ENCODE measurements at places on chromosomes 3 and 15. TPM values are rescaled to one million over a fixed set of nuclear protein-coding genes. Genes with fewer than 3 reads are reported as not detected.

The ONECUT1 gene
- not detected for total RNA-seq

The ULK3 gene
- 32.9 TPM for total RNA-seq

The GJD2 gene
- total RNA-seq, result 0.31 TPM

The GOLGA8Q gene
- total RNA-seq, result not detected

The STAB1 gene
- total RNA-seq, result 41.0 TPM

The OR5K2 gene
- not detected for total RNA-seq

The GAP43 gene
- total RNA-seq, result 4.7 TPM

GRCh38 chr3:39099242-39099641, 8.2 kb downstream of the GORASP1 start:
- H3K4me3 ChIP-seq, result no peak overlapping the region
- H3K27me3 ChIP-seq, result no peaks in the 10 kb centered on the region
- H3K36me3 ChIP-seq, result peaks cover 67% of the 10 kb centered on the region
- peaks cover 7% of the 10 kb centered on the region for H3K4me1 ChIP-seq
- H3K27ac ChIP-seq, result no peak overlapping the region
- DNase-seq, result no peak

GRCh38 chr15:68259883-68260282, 17.7 kb upstream of the FEM1B start:
- DNase-seq, result no peak
- no peak overlapping the region for H3K27ac ChIP-seq
- H3K4me1 ChIP-seq, result peaks cover 14% of the 10 kb centered on the region
- no peak overlapping the region for H3K4me3 ChIP-seq

DNA sequence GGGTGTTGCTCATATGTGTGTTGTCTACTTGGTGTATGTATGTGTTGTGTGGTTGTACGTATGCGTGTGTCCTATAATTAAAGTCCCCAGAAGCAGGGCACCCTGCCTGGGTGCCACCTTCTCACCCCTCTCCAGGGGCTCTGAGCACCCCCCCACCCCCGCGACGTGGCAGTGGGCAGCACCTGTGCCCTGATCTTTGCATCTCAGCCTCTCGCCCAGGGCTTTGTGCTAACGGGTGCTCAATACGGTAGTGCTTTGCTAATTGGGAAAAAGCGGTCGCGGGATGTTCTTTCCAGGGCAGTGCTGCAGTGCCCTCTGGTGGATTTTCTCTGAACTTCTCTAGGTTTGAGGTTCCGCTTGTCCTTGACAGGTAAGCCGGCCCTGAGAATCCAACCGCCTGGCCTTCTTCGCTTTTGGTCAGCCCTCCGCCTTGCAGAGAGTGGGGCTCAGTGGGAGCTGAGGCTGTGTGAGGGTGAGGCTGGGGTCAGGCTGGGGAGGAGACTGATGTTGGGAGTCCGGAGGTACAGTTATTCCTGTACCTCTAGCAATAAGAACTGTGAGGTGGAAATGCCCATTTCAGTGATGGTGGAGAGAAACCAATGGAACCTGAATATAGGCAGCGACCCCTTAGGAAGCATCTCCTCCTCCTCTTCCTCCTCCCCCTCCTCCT, 17.6 kb upstream of the EPHB3 start:
- peak; percentile 71 for DNase-seq
- no peaks in the 10 kb centered on the region for H3K4me1 ChIP-seq
- no peaks in the 10 kb centered on the region for H3K36me3 ChIP-seq
- H3K27ac ChIP-seq, result no peak overlapping the region

DNA sequence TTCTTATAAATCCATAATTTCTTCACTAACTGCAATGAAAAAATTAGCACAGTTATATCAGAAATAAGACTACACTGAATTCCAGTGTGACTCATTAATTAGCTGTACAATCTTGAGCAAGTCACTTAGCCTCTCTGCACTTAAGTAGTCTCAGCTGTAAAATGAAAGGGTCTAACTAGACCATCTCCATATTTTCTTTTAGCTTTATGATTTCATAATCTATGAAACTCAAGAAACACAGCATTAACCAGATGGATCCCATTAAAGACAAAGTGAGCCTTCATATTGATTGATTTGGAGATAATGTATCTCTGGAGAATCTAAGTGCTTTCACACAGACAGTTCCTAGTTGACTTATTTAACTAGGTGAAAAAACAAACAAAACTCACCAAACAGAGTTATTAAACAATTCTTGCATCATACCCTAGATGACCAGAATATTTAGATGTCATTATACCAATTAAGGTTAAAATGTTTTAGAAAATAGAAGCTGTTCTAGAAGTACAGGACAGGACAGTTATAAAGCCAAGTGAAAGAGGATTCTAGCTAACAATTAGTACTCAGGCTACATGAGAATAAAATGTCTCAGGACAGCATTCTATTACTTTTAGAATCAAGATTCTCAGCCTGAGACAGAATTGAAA, 11.2 kb downstream of the CSNK1G1 start:
- no peak overlapping the region for H3K27ac ChIP-seq
- H3K36me3 ChIP-seq, result peaks cover 21% of the 10 kb centered on the region
- H3K4me3 ChIP-seq, result no peak overlapping the region
- no peaks in the 10 kb centered on the region for H3K27me3 ChIP-seq

GRCh38 chr15:91552555-91552954, 301.0 kb upstream of the SLCO3A1 start:
- H3K4me1 ChIP-seq, result no peaks in the 10 kb centered on the region
- H3K27me3 ChIP-seq, result no peaks in the 10 kb centered on the region
- H3K36me3 ChIP-seq, result no peaks in the 10 kb centered on the region
- H3K4me3 ChIP-seq, result no peak overlapping the region
- no peak for DNase-seq
- no peak overlapping the region for H3K27ac ChIP-seq

GRCh38 chr15:98002866-98003265, 42.4 kb downstream of the ARRDC4 start:
- no peaks in the 10 kb centered on the region for H3K27me3 ChIP-seq
- H3K4me3 ChIP-seq, result no peak overlapping the region
- no peak for DNase-seq
- no peak overlapping the region for H3K27ac ChIP-seq
- no peaks in the 10 kb centered on the region for H3K4me1 ChIP-seq

DNA sequence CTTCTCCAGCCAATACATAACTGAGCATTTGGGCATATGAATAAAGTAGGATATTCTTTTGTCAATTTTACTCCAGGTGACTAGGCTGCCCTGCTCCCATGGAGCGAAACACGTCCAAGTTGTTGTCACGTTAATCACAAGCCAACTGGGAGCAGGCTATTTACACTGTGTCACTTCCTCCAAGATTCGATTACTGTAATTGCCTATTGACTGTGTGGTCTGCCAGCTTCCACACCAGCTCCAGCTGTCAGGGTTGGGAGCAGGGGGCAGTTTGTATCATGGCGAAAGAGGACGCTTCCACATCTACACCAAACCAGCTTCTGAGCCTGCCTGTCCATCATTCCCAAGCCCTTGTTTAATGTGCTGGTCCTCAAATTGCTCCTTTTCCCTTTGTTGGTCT, 89.2 kb upstream of the RORA start:
- DNase-seq, result no peak
- H3K27me3 ChIP-seq, result no peaks in the 10 kb centered on the region
- H3K27ac ChIP-seq, result no peak overlapping the region
- H3K4me1 ChIP-seq, result no peaks in the 10 kb centered on the region
- no peaks in the 10 kb centered on the region for H3K36me3 ChIP-seq

DNA sequence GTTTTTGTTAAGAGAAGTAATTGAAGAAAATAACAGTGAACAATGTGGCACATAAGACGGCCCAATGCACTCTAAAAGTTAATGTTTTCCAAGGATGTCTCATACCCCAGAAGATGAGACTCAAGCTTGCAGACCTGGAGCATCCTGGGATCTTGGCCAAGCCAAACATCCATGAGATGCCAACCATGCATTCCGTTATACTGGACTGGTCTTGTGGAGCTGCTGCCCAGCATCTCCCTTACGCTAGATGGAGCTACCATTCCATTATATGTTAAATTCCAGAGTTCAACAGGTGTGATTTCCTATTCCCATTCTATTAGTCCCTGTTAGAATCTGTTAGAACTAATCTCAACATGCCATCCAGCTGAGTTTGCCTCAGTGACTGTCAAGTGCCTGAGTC, 181.8 kb downstream of the PDCD6IP start:
- no peak for DNase-seq
- no peaks in the 10 kb centered on the region for H3K27me3 ChIP-seq
- no peak overlapping the region for H3K4me3 ChIP-seq
- no peaks in the 10 kb centered on the region for H3K36me3 ChIP-seq
- H3K27ac ChIP-seq, result no peak overlapping the region

DNA sequence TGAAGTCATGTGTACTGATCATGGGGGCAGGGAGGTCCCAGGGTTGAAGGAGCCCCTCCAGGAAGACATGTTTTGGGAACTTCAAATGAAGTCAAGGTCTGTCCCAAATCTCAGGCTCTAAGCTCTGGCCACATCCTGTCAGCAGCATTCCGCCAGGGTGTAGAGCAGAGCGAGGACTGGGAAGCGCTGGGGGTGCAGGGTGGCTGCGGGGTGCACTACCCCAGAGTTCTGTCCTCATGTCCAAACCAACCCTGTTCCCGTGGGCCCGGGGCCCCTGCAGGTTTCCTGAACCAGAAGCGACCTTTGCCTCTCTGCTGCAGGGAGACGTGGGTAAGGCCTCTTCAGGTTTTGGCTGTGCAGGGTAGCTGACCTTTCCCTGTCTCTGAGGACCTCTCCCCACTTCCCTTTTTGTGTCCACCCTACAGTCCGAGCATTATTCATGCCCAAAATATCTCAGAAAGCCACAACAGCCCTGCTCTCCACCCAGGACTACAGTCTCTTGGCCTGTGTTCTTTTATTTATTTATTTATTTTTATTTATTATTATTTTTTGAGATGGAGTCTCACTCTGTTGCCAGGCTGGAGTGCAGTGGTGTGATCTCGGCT, 26.6 kb upstream of the FLNB start:
- H3K4me3 ChIP-seq, result no peak overlapping the region
- no peaks in the 10 kb centered on the region for H3K36me3 ChIP-seq
- H3K27ac ChIP-seq, result no peak overlapping the region

DNA sequence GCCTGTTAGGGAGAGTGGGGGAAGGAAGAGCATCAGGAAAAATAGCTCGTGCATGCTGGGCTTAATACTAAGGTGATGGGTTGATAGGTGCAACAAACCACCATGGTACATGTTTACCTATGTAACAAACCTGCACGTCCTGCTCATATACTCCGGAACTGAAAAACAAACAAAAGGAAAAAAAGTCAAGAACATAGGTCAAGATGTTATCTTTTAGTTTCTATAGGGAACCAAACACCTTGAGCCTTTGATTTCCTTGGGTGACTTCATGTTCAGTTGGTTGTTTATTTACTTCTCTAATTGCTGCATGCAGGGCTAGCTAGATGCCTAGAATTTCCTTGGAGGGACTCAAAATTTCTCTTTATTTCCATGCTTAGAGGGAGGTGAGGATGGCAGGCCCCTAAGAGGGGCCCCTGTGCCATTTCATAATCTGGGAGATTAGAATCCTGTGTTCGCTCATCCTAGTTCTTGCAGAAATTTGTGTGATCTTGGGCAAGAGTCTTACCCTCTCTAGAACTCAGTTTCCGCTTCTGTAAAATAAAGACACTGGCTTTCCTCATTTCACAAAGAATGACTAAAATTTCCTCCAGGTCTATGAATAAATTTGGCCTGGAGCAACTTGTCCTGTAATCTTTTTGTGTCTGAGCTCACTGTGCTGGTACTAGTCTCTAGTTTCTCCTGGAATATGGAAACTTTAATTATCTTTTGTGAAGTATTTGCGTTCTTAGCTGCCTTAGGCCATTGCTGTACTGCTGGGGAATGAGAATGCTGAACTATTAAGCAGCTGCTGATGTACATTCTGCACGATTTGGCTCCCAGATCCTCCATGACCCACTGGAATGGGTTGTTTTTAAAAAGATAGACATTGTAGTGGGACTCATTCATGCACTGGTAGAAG, 457.5 kb downstream of the EDEM1 start:
- no peaks in the 10 kb centered on the region for H3K36me3 ChIP-seq
- H3K4me3 ChIP-seq, result no peak overlapping the region
- no peak overlapping the region for H3K27ac ChIP-seq
- H3K27me3 ChIP-seq, result no peaks in the 10 kb centered on the region
- DNase-seq, result no peak
- H3K4me1 ChIP-seq, result no peaks in the 10 kb centered on the region

- no peak for DNase-seq
- no peaks in the 10 kb centered on the region for H3K36me3 ChIP-seq
- no peak within 1 kb of the TSS for H3K27ac ChIP-seq
- H3K27me3 ChIP-seq, result peaks cover 2% of the 10 kb centered on the region
- H3K4me3 ChIP-seq, result peak within 1 kb of the TSS; percentile 44
- H3K4me1 ChIP-seq, result peaks cover 10% of the 10 kb centered on the region
These were observed at the start of gene PRRT3 for GRCh38 chr3:9951962-9952805. Gene PRRT3 (minus strand): TSS chr3:9952408. CDS start chr3:9950115, 2,293 bp downstream.

DNA sequence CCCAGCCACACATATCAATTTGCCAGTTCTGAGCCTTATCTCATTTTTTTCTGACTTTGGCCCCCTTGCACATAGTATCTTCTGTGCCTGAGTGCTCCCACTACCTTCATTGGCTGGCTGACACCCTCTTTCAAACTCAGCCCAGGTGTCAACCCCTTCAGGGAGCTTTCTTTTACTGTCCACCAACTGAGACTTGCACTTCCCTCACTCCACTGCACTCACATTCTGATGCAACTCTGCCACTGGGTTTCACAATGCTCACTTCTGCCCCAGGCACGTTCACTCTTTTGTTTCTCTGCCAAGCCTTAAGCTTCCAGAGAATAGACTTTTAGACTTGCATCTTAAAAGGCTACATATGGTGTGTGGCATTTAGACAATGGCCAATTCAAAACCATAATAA, 101.5 kb upstream of the CBLB start:
- no peak overlapping the region for H3K4me3 ChIP-seq
- DNase-seq, result no peak
- no peaks in the 10 kb centered on the region for H3K36me3 ChIP-seq
- no peaks in the 10 kb centered on the region for H3K4me1 ChIP-seq

DNA sequence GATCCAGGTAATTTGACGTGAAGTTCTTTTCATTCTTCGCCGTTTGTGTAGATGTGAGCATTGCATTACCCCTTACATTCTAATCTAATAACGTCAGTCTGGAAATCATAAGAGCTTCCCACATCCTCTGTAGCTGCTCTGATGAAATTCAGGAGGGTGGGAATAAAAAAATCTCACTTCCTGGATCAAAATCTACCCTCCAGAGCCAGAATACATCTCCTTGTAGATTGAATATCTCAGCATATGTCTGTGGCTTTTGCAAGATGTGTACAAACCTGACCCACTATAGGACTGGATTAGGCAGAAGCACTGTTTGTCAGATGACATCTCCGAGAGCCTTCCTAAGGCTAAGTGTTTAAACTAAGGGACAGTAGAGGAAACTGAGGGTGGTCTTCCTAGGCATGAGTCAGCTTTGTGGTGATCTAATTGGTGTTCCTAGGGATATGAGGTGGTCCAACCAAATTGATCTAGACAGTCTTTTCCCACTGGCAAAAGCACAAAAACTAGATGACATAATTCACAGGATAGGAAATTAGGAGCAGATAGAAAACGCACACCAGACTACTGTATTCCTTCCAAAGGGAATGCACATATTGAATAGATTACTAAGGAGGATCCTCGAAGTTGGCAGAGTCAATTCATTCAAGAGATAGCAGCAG, 216.3 kb upstream of the LRTM1 start:
- H3K4me1 ChIP-seq, result no peaks in the 10 kb centered on the region
- no peaks in the 10 kb centered on the region for H3K27me3 ChIP-seq
- H3K27ac ChIP-seq, result no peak overlapping the region
- H3K36me3 ChIP-seq, result no peaks in the 10 kb centered on the region
- no peak overlapping the region for H3K4me3 ChIP-seq
